Fibroblast of lung (primary cell): ENCODE measurements at places on chromosomes 6 and 20.

- no peaks in the 10 kb centered on the region for H3K27me3 ChIP-seq
- peaks cover 3% of the 10 kb centered on the region for H3K36me3 ChIP-seq
- H3K27ac ChIP-seq = no peak overlapping the region
- H3K4me1 ChIP-seq = no peaks in the 10 kb centered on the region
- no peak for DNase-seq
Observed at GRCh38 chr20:44054118-44054517, 132.9 kb downstream of the JPH2 start.

DNA sequence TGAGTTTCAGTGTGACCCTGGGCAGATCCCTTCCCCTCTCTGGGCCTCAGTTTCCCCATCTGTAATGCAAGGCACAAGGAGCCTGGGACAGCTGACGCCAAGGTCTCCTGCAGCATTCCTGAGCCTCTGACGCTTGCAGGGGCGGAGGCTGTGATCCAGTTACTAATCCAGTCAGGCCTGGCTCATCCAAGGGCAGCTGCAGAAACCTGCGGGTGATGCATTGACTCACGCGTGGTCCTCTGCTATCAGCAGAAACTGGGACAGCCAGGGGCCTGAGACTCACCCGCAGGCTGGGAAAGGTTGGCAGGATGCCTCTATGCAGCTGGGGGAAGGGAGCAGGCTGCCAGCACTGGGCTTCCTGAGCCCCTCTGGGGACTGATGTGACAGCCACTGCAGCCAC is 65.0 kb upstream of the SIRPA start:
- H3K4me3 ChIP-seq = no peak overlapping the region
- no peaks in the 10 kb centered on the region for H3K36me3 ChIP-seq
- DNase-seq = peak; percentile 98
- H3K27me3 ChIP-seq = no peaks in the 10 kb centered on the region
- H3K27ac ChIP-seq = peak overlapping the region; percentile 71
- peaks cover 23% of the 10 kb centered on the region for H3K4me1 ChIP-seq

DNA sequence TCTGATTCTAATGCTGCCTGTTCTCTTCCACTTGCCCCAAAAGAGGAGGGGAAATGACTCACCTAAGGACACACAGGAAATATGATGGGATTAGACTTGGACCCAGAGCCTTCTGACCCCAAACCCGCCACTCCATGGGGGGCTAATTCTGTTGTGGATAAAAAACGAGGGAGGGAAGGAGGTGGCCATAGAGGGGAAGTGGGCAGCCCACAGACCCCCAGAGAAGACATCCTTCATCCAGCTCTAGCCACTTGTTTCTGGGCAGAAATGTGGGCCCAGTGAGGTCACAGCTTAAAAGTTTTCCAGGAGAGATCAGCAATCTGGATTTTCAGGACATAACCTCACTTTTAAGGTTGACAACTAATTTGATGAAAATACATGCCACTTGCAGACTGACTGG is 202.1 kb downstream of the ANKRD60 start:
- H3K27me3 ChIP-seq = no peaks in the 10 kb centered on the region
- DNase-seq = no peak
- H3K36me3 ChIP-seq = no peaks in the 10 kb centered on the region
- H3K27ac ChIP-seq = no peak overlapping the region
- H3K4me1 ChIP-seq = no peaks in the 10 kb centered on the region
- H3K4me3 ChIP-seq = no peak overlapping the region

GRCh38 chr20:48736231-48736630 is 91.6 kb downstream of the PREX1 start:
- no peaks in the 10 kb centered on the region for H3K4me1 ChIP-seq
- no peak overlapping the region for H3K27ac ChIP-seq
- H3K4me3 ChIP-seq = no peak overlapping the region
- H3K27me3 ChIP-seq = no peaks in the 10 kb centered on the region
- no peaks in the 10 kb centered on the region for H3K36me3 ChIP-seq
- DNase-seq = no peak

DNA sequence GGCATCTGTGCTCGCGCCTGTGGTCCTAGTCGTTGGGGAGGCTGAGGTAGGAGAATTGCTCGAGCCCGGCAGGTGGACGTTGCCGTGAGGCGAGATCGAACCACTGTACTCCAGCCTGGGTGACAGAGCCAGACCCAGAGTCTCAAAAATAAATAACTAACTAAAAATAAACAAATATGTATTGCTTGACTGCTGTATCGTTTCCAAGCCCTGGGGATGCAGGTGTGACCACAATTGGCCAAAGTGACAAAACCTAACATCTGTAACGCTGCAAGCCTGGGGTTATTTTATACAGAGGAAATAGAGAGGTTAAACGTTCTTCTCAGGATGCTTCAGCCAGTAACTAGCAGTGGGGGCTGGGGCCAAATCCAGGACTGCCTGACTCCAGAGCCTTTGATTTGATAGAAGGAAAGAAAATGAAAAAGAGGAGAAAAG is 1.9 kb upstream of the SRSF3 start:
- no peak overlapping the region for H3K27ac ChIP-seq
- no peak for DNase-seq
- H3K4me3 ChIP-seq = no peak overlapping the region
- peaks cover 4% of the 10 kb centered on the region for H3K36me3 ChIP-seq
- H3K4me1 ChIP-seq = peaks cover 9% of the 10 kb centered on the region

- no peak overlapping the region for H3K27ac ChIP-seq
- no peak for DNase-seq
- no peak overlapping the region for H3K4me3 ChIP-seq
Observed at GRCh38 chr6:78505178-78505577, 362.2 kb upstream of the IRAK1BP1 start.

DNA sequence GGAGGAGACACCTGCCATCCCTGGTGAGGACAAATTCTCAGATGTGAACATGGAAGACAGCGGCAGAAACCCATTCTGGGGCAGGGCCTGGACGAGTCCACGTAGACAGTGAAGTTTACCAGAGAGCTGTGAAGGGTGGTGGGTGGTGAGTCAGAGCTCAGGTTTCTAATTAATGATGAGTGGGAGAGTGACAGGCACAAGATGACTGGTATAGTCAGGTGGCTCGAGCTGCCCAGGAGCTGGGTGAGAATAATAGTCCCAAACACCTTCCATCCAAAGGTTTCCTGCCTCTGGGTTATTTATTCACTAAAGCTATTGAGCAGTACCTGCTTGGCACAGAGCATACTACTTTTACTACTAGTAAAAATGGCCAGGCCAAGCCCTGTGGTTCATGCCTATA is 6.0 kb downstream of the TLDC2 start:
- H3K27ac ChIP-seq = no peak overlapping the region
- no peaks in the 10 kb centered on the region for H3K27me3 ChIP-seq
- no peak overlapping the region for H3K4me3 ChIP-seq
- DNase-seq = peak; percentile 32
- no peaks in the 10 kb centered on the region for H3K36me3 ChIP-seq

DNA sequence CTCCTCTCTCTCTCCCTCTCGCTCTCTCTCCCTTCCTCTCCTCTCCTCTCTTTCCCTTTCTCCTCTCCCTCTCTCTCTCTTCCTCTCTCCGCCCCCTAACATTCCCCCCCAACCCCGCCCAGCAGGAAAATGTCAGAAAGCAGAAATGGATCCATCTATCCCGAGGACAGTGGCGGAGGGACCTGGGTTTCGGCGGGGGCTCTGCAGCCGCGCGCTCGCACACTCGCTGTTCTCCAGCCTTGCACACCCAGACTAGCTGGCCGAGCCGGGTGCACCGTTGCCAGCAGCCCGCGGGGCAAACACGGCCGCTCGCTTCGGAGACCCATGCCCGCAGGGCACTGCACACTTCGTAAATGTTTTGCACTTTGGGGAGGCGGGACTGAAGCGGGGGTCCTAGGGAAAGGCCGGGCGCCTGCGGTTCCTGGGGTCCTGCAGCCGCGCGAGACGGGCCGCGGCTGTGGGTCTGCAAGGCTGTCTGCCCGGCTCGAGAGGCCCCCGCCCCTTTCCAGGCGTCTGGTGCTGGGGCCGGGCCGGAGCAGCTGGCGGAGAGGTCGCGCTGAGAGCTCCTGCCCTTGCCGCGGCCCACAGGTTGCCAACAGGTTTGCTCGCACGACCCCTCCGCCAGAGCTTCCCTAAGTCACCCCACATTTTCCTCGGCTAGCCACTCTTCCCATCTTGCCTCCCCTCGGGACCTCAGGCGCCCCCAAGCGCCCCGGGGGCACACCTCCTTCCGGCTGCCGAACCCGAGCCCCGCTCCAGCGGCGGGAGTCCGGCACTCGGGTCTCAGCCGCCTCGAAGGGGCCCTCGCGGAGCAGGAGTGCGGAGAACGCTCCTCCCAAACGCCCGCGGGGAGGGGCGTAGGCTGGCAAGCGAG is 818 bp upstream of the MDGA1 start:
- no peak for DNase-seq
- H3K4me3 ChIP-seq = peak overlapping the region; percentile 59
- no peaks in the 10 kb centered on the region for H3K36me3 ChIP-seq
